ENCODE measurements at places on chromosomes 2 and 18.
A peak's percentile ranks its signal among the peaks of the same experiment; 100 is the strongest.

- no peaks in the 10 kb centered on the region for H3K36me3 ChIP-seq
- peaks cover 3% of the 10 kb centered on the region for H3K27me3 ChIP-seq
- DNase-seq = no peak
- no peak overlapping the region for H3K4me3 ChIP-seq
- no peaks in the 10 kb centered on the region for H3K4me1 ChIP-seq
Observed at GRCh38 chr2:211994806-211995205, 543.8 kb downstream of the ERBB4 start.

DNA sequence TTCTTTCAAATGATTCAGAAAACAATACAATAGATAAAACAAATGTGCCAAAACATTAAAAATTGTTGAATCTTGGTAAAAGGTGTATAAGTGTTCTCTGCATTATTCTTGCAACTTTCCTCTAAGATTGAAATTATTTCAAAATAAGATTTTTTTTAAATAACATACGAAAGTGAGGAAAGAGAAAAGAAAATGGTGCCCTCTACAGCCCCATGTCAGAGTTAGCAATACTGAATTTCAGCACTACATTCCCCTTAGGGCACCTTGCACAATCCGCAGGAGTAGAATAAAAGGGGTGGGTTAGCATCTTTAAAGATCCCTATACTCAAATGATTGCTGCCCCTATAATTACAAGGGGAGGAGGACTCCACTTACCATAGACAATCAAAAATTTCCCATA, 433.7 kb downstream of the BCL11A start:
- no peak for DNase-seq
- no peaks in the 10 kb centered on the region for H3K4me1 ChIP-seq
- no peaks in the 10 kb centered on the region for H3K27me3 ChIP-seq
- no peak overlapping the region for H3K27ac ChIP-seq
- no peak overlapping the region for H3K4me3 ChIP-seq
- H3K36me3 ChIP-seq = no peaks in the 10 kb centered on the region

DNA sequence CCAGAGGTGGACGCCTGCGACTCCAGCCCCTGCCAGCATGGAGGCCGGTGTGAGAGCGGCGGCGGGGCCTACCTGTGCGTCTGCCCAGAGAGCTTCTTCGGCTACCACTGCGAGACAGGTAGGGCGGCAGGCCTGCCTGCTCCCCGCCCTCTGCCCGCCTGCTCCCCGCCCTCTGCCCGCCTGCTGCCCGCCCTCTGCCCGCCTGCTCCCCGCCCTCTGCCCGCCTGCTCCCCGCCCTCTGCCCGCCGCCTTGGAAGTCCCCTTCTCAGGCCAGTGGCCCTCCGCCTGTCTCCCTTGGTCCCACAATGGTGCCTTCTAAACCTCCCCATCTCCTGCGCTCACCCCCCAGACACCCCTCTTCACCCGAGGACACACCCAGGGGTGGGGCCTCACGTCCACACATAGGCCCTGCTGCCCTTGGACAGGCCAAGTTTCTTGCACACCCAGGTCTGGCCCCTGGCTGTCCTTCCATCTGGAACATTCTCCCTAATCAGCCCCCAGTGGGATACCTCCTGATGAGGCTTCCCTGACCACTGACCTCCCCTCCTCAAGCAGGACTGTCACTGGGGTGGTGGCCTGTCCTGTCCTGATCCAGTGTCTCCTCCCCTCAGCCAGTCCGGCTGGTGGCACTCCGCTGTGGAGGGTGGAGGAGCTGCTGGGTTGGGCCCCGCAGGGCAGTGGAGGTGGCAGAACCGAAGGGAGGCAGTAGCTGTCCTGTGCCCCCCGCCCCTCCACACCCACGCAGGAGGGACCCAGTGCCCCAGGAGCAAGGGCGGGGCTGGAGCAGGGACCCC, 37.9 kb downstream of the MTERF4 start:
- no peaks in the 10 kb centered on the region for H3K36me3 ChIP-seq
- H3K4me3 ChIP-seq = peak overlapping the region; percentile 17
- no peak overlapping the region for H3K27ac ChIP-seq
- H3K4me1 ChIP-seq = no peaks in the 10 kb centered on the region
- no peaks in the 10 kb centered on the region for H3K27me3 ChIP-seq

DNA sequence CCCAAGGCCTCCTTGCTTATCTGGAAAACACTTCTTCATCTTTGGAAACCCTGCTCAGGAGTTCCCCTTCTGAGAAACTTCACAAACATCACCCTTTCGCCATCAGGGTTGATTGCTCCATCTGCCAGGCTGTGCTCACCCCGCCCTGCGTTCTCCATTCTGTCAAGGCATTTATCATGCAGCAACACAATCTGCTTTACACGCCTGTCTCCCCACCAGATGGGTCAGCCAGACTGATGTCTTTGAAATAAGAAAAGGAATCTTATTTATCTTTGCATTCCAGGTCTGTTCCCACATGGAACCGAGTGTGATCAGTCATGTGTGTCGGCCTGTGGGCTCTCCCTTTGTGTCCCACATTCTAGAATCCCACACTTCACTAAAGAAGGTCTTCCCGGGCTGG, 110.0 kb upstream of the ARL4C start:
- no peaks in the 10 kb centered on the region for H3K27me3 ChIP-seq
- no peaks in the 10 kb centered on the region for H3K36me3 ChIP-seq
- no peak overlapping the region for H3K27ac ChIP-seq
- H3K4me3 ChIP-seq = no peak overlapping the region
- H3K4me1 ChIP-seq = no peaks in the 10 kb centered on the region

DNA sequence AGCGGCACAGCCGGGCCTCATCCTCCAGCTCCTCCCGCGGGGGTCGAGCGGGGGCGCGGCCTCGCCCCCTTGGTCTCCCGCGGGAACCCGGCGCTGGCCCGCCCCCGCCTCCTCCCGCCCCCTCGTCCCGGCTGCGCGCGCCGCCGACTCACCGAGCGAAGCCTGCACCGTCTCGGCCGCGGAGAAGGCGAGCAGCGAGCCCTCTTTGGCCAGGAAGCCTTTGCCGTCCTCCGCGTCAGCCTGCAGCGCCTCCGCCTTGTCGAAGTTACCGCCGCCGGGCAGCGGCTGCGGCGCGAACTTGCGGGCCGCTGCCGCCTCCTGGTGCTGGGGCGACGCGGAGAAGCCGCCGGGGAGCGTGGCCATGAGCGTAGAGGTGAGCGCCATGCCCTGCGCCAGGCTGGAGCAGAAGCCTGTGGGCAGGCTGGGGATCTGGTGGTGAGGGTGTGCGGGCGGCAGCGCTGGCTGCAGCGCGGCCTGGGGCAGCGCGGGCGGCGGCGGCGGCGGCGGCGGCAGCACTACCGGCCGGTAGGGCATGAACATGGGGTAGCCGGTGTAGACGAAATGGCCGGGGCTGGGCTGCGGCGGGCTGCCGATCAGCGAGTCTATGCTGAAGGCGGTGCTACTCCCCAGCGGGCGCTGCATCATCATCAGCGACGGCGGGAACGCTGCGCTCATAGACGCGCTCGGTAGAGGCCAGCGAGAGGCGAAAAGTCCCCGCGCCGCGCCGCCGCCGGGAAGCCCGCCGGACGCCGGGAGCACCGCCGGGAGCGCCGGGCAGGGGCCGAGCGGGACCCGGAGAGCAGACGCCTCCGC, 683 bp downstream of the GBX2 start:
- DNase-seq = no peak
- H3K4me3 ChIP-seq = peak overlapping the region; percentile 39
- no peak overlapping the region for H3K27ac ChIP-seq
- H3K27me3 ChIP-seq = peaks cover 76% of the 10 kb centered on the region
- H3K36me3 ChIP-seq = no peaks in the 10 kb centered on the region
- H3K4me1 ChIP-seq = no peaks in the 10 kb centered on the region

DNA sequence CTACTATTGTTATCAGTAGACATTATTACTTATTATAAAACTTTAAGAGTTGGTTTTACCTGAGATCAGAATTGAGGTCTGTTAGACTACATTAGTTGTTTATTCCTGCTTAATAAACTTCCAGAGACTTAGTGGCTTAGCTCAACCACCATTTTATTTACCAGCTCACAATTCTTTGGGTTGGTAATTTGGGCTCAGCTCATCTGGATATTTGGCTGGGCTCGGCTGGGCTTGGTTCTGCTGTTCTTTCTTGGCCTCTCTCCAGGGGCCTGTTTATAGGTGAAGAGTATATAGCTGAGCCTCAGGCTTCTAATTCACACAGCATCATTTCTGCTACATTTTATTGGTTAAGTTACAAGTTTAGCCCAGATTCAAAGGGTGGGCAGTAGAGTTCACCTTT, 67.9 kb downstream of the CCDC138 start:
- H3K4me1 ChIP-seq = peaks cover 3% of the 10 kb centered on the region
- peaks cover 19% of the 10 kb centered on the region for H3K36me3 ChIP-seq
- DNase-seq = no peak
- H3K27me3 ChIP-seq = no peaks in the 10 kb centered on the region

- no peak for DNase-seq
- no peak overlapping the region for H3K4me3 ChIP-seq
- H3K27ac ChIP-seq = no peak overlapping the region
- no peaks in the 10 kb centered on the region for H3K4me1 ChIP-seq
- no peaks in the 10 kb centered on the region for H3K27me3 ChIP-seq
Observed at GRCh38 chr2:157364257-157364974, 38.8 kb upstream of the ERMN start.

DNA sequence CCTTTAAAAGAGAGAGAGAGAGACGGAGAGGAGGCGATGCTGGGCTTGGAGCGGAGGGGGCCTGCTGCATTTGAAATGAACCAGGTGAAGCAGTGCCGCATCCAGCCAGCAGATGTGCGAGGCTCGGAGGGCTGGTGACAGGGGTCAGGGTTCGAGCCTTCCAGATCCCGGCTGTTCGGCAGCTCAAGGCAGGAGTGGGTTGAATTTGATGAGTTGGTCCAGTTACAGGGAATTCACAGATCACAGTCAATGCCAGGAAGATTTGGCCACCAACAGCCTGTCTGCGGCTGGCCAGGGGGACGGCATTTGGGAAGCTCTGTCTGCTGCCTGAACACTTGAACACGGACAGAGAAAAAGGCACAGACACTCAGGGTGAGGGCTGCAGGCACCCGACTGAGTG, 48.6 kb downstream of the PTGR3 start:
- H3K4me3 ChIP-seq = no peak overlapping the region
- peaks cover 9% of the 10 kb centered on the region for H3K27me3 ChIP-seq
- H3K36me3 ChIP-seq = no peaks in the 10 kb centered on the region
- no peak for DNase-seq
- H3K27ac ChIP-seq = no peak overlapping the region
- no peaks in the 10 kb centered on the region for H3K4me1 ChIP-seq

GRCh38 chr2:126995621-126996377, 97.1 kb downstream of the TEX51 start:
- no peak for DNase-seq
- H3K4me1 ChIP-seq = no peaks in the 10 kb centered on the region
- H3K4me3 ChIP-seq = no peak overlapping the region

GRCh38 chr2:79530443-79530842, 17.6 kb downstream of the CTNNA2 start:
- H3K27ac ChIP-seq = no peak overlapping the region
- no peaks in the 10 kb centered on the region for H3K4me1 ChIP-seq
- no peaks in the 10 kb centered on the region for H3K36me3 ChIP-seq
- DNase-seq = no peak
- H3K4me3 ChIP-seq = no peak overlapping the region
- H3K27me3 ChIP-seq = no peaks in the 10 kb centered on the region

DNA sequence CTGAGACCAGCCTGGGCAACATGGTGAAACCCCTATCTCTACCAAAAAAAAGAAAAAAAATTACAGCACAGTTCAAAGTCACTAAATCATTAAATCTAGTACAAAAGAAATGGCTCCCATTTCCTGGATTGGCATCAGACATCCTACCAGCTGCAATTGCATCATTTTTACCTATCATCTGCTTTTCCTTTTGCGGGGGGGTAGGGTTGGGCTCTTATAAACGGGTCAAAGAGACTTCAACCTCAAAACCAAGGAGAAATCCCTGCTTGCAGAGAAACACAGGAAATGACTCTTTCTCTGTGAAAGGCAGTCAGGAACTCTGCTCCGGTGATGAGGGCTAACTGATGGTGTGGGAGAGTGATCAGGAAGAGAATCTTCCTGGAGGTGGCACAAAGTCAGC, 45.3 kb upstream of the RFX8 start:
- H3K27me3 ChIP-seq = no peaks in the 10 kb centered on the region
- peak overlapping the region; percentile 97 for H3K27ac ChIP-seq
- H3K36me3 ChIP-seq = no peaks in the 10 kb centered on the region
- peaks cover 33% of the 10 kb centered on the region for H3K4me1 ChIP-seq

DNA sequence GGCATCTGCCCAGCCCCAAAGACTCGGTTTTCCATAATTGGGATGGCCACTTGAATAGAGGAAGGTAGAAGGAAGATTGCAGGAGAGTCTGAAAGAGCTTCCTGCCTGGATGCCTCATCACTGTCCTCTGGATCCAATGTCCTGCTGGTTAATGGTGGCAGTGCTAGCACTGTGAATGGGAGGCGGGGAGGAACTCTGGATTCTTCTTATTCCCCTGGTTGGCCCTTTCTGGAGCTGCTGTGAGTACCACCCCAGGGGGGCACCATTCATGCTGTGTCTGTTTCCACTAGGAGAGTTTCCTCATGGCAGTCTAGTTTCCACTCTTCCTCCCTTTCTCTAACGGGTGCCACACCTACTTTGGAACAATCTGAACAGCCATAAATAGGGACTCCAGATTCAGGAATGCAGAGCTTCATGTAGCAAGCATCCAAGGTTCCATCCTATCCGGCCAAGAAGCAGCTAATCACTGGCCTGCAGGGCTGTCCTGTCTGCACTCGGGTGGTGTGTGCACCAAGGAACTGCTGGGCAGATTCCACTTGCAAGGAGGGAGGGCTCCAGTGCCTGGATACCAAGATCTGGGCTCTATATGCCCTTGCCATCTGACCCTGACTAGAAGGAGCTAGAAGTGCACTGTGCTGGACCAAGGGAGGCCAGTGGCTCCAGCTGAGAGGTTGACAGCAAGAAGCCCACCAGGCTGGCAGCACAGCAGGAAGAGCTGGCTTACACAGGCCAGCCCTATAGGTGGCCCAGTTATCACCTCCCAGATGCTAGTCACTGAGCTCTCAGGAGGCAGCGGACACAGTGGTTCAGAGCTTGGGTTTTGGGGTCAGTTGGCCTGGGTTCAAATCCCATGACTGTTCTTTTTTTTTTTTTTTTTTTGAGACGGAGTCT, 4.6 kb upstream of the ATOH8 start:
- H3K4me1 ChIP-seq = no peaks in the 10 kb centered on the region
- H3K4me3 ChIP-seq = no peak overlapping the region
- H3K36me3 ChIP-seq = no peaks in the 10 kb centered on the region
- DNase-seq = peak; percentile 30

GRCh38 chr2:99619151-99619550, 129.3 kb upstream of the REV1 start:
- no peaks in the 10 kb centered on the region for H3K4me1 ChIP-seq
- DNase-seq = no peak
- H3K36me3 ChIP-seq = no peaks in the 10 kb centered on the region
- no peak overlapping the region for H3K27ac ChIP-seq

GRCh38 chr18:33833842-33834241, 255.8 kb downstream of the ASXL3 start:
- no peaks in the 10 kb centered on the region for H3K27me3 ChIP-seq
- no peak overlapping the region for H3K27ac ChIP-seq
- H3K4me3 ChIP-seq = no peak overlapping the region
- H3K4me1 ChIP-seq = no peaks in the 10 kb centered on the region
- no peaks in the 10 kb centered on the region for H3K36me3 ChIP-seq
- DNase-seq = no peak
